Caco-2 (cell line): ENCODE measurements at places on chromosomes 1 and 21.

DNA sequence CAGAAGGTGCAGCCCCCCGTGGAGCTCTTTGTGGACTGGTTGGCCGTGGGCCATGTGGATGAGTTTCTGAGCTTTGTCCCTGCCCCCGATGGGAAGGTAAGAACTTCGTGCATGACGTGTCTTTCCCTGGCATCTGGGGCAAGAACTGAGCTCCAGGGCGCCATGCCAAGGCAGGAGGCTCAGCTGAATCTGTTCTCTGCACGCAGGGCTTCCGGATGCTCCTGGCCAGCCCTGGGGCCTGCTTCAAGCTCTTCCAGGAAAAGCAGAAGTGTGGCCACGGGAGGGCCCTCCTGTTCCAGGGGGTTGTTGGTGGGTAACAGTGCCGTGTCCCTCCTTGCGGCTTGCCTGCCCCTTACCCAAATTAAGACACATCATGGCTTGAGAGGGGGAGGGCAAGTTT, 27.7 kb downstream of the PADI3 start:
- DNase-seq, result no peak

DNA sequence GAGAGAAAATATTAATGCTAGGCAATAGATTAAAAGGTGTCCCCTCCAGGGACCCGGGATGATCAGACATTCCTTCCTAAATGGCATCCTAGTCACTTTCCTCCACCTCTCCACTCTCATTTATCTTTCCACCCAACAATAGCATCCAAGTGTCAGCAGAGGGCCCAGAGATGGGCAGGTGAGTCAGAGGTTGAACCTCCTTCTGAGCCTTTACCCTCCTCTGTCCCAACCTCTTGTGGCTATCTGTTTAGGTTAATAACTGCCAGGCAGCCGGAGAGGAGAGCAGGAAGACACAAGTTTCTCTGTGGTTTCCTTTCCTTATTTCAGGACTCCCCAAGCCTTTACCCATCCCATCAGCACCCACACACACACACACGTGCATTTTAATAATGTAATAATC, 4.1 kb downstream of the GJA5 start:
- no peak for DNase-seq

DNA sequence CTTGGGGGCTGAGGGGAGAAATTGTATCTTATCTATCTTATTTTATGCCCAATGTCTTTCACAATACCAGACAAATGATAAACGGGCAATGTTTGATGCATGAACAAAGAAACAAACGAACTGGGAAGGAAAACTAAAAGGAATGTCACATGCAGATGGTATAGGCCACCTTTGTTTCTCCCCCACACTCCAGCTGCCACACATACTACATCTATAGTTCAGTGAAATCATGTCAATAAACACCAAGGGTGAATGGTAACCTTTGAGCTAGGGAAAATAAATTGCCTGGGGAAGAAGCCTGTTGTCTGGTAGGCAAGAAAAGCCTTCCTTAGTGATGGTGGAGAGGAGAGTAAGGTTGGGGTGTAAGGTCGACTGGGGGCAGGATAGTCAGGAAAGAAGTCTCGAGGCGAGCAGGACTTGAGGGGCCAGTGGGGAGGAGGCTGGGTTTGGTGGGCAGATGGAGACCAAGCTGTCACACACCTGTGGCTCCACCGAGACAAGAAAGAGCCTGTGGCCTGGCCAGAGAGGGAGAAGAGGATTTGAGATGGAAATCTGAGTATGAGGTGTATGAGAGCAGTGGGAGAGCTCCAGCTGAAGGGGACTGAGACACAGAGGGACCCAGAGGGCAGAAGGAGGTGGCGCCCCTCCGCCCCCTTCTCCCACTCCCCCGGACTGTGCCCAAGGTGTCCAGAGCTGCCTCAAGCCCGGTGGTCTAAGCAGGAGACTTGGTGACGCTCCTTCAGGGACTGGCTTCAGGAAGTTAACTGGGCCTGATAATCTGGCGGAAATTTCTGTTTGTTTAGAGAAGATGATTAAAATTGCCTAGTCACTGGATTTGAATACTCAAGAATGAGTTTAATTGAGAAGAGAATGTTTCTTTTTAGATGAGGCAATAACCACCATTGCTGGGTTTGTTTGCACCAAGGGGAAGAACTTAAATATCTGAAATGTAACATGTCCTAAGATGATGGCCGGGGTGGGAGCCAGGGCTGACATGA, 37.3 kb downstream of the ATF3 start:
- DNase-seq, result no peak

DNA sequence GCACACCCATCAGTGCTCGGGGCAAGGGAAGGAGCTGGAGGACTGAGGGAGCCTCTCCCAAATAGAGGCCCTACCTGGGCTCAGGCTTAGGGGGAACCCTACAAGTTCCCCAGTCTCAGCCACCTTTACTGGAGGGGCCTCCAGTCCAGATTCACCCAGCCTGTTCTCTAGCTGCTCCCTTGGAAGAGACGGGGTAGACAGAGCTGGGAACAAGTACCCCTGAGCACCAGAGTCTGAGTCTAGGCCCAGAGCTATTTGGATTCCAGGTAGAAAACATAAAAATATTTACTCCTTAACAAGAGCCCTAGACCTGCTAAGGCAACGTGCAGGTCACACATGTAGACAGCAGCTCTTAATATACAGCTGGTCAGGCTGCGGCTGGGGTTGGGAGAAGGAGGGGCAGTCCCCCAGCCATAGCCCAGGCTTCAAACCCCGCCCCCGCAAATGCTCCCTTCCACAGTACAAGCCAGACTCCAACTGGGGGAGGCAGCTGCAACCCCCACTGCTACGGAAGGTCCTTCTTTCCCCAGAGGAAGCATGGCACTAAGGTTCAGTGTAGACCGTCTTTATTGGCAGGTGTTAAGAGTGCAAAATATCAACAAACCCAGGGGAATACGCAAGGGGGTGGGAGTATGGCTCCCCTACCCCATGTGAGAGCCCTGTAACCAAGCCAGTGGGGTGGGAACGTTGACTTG, 8.0 kb downstream of the TENT5B start:
- no peak for DNase-seq

GRCh38 chr1:44408212-44408582, 3.1 kb downstream of the RNF220 start:
- DNase-seq, result no peak

- DNase-seq, result no peak
These were observed 6.2 kb downstream of the SLC2A1 start for GRCh38 chr1:42952303-42953001.

GRCh38 chr1:84121360-84121759, 22.7 kb upstream of the PRKACB start:
- no peak for DNase-seq

GRCh38 chr1:75338616-75339483, 204.7 kb downstream of the LHX8 start:
- DNase-seq, result no peak

DNA sequence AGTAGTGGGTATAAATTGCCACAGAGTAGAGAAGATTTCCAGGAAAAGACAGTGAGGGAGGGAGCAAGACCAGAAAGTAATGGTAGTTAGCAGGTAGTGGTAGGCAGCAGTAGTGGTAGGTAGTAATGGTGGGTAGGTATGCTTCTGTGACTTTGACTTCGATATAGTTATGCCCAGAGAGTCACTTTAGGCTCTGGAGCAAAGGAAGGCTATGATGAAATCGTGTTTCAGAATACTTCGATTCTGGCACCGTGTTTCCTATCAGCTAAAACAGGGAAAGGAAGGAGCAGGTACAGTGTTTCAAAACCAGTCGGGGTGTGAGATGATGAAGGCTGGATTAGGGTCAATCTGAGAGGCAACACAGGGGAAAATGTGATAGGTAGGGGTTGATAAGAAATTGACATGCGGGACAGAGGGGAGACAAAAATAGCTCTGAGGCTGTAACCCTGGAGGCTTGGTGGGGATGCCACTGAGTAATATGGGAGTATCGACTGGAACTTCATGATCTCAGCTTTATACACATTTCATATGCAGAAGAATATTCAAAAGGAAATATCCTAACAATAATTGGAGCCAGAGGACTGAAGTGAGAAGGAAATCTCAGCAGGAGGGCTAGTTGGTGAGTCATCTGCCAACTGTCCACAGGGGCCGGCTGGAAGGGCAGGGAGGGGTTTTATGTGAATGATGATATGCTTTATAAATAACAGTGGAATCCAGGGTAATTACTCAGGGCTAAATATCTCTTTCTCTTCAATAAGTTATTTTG, 25.2 kb upstream of the TRIM45 start:
- no peak for DNase-seq

DNA sequence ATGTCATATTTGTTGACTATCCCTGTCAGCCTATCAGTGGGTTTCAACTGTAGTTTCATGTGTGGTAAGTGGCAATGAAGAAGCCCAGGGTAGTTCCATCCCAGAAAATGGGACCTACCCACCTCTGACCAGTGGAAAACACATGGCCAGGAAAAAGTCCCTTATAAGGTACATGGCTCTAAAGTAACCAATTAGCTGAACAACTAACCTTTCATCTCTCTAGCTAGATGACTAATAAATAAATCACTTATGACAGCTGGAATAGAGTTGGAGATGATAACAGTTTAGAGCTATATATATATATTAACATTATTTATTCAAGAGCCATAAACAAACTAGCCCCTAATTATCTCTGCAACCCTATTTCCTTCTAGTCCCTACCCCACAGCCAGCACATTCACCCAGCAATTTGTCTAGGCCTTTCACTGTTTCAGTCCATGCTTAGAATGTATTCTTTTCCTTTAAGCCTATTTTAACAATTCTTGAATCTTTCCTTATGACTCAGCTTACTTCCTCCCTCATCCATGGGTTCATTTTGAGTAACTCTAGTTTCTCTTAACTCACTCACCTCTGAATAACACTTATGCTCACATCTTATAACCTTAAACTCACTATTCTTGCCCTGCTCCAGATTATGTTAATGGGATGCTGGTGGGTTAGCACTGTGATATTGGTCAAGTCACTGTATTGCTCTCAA, 83.7 kb downstream of the TNFSF18 start:
- DNase-seq, result no peak

- no peak for DNase-seq
These were observed 1242.0 kb downstream of the AMY1C start for GRCh38 chr1:104991702-104992101.

DNA sequence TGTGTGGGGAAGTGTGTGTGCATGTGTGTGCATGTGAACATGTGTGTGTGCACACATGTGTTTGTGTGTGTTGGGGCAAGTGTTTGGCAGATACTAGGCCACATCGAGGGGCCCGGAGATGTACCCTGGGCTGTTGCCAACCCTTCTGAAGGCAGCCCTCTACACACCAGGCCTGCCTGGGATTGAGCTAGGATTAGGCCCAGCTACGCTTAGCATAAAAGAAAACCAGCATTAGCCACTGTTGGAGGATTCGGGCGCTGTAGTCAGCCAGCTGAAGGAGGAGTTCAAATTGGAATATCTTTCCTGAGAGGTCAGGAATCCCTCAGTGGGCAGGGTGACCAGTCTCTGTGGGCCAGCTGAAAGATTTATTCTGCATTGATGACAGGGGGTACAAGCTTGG, 10.6 kb upstream of the ALX3 start:
- no peak for DNase-seq

- DNase-seq, result peak; percentile 64
These were observed 1.8 kb upstream of the CYB5R1 start for GRCh38 chr1:202968895-202969295.

- DNase-seq, result no peak
These were observed 1809.6 kb downstream of the BRINP3 start for GRCh38 chr1:188668083-188668482.

- no peak for DNase-seq
These were observed 4.8 kb downstream of the RBM34 start for GRCh38 chr1:235156265-235156664.

DNA sequence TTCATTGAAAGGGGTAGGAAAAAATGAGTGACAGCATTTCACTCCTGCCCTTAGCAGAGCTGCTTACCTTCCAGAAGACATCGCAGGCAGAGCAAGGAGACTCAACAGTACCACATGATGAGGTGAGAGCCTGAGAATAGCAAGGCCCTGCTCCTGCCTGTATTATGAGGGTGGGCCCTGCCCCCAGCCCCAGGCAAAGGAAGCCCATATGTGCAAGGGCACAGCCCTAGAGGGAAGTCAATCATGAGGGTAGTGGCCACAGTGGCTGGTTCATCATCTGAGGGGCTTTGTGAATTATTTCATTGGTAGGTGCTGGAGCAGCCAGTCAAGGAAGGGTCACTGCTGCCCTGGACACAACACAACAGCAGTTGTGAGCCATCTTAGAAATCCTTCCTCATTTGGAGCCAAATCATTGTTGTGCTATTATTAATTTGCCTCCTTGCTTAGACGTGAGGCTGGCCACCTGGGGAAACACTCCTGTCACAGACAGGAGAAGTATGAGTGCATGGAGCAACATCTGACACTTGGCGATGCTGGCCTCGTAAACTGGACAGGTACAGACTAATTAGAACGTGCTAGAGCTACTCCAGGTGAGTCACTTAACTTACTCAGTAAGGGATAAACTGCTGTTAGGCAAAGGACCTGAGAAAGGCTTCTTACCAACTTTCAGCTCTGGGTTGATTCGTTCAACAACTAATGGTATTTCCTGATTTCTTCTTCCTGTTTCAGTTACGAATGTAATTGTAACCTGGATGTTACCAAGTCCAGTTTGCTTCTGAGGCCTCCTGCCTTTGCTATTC, 22.7 kb upstream of the ACBD6 start:
- no peak for DNase-seq

DNA sequence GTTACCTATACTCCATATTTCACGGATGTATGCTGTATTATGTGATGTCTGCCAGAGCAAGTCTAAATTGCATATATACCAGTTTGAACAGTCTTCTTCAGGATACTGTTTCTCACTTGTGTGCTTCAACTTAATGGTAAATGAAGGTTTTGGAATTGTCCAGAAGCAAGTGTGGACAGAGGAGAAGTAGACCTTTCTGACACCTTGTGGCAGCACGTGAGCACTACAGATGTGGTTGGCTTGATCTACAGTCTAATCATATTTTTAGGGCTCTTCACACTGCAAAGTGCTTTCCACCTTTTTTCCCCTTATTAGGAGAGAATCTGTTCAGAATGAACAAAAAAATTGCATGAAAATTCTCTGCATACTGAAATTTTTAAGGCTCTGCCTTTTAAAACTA, 10.9 kb downstream of the MORC3 start:
- peak; percentile 53 for DNase-seq

GRCh38 chr21:44455524-44456213, 359 bp downstream of the LRRC3 start:
- DNase-seq, result peak; percentile 34

DNA sequence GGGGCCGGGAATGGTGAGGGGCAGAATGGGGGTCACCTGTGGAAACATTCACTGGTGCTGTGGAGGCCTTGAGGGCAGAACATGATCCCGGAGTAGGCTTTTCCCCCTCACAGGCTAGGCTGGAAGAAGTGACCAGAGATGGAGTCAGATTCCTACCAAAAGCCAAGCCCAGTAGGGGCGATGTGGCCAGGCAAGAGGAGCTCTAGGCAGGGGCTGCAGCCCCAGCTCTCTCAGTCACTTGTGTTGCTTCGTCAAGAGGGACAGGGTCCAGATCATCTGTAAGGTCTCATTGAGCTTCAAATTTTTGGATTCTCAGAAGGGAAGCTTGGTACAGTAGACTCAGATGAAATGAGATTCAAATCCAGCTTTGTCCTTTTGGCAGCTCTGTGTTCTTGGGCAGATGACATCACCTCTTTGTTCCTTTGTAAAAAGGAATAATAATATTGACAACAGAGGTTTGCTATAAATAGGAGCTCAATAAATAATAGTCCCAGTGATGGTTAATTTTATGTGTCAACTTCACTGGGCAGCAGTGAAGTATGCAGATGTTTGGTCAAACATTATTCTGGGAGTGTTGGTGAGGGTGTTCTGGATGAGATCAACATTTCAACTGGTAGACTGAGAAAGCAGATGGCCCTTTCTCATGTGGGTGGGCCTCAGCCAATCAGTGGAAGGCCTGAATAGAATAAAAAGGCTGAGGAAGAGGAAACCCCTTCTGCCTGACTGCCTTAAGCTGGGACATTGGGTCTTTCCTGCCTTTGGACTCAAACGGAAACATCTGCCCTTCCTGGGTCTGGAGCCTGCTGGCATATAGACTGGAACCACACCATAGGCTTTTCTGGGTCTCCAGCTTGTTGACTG, 324.7 kb upstream of the USP24 start:
- DNase-seq, result no peak
